ENCODE measurements at places on chromosomes 2 and 18.
A peak's percentile ranks its signal among the peaks of the same experiment; 100 is the strongest.

DNA sequence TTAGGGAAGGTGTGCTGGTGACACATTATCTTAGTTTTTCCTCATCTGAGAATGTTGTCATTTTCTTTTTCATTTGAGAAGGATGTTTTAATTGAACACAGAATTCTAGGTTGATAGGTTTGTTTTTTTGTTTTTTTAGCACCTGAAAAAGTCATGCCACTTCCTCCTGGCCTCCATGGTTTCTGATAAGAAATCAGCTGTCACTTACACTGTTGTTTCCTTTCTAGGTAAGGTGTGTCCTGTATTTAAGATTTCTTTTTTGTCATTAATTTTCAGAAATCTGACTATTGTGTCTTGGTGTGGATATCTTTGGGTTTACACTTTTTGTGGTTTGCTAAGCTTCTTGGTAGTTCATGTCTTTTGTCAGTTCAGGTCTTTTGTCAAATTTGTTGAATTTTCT lies 99.3 kb downstream of the ROCK1 start:
- DNase-seq: no peak

DNA sequence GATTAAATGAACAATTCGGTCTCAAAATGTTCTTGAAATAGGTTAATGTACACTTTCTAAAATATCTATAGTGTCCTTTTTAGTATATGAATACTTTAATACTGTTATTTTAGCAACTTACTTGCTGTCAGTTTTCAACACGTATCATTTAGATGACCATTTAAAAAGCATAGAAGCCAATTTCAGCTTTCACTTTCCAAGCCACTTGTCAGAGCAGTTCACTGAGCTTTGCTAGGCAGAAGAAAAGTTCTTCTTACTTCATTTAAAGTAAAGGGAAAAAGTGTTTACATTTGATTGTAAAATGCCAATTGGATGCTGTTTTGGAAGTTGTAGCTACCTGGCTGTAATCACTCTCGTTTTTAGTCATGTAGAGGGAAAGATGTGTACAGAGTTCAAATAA lies 126.0 kb downstream of the KCNH7 start:
- no peak for DNase-seq

DNA sequence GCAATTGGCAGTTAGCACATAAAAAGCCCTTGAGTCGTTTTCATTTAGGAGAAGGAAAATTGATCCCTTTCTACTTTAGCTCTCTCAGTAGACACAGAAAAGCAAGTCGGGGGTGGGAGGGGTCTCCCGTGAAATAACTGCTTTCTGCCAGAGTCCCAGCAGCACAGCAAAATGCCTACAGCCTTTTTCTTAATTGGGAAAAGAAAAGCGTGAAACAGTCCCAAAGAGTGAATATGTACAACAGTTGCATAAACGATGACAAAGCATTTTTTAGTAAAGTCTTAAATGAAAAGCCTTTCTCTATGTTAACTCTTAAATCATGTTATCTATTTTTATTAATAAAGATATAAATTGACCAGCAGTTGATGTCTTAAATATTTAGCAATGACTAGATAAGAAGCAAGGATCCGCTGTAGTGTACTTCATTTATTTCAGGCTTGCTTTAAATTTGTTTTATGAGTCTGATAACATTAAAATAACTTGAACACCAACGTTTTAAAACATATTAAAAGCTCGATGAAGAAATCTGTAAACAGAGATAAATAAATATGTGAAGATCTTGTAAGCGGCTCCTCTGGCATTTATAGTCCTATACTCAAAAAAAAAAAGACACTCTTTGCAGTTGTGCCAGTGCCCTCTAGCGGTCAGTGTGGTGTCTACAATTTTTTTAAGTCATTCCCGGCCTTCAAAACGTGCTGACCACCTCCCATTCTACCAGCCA lies 42.3 kb upstream of the ATIC start:
- peak; percentile 82 for DNase-seq

DNA sequence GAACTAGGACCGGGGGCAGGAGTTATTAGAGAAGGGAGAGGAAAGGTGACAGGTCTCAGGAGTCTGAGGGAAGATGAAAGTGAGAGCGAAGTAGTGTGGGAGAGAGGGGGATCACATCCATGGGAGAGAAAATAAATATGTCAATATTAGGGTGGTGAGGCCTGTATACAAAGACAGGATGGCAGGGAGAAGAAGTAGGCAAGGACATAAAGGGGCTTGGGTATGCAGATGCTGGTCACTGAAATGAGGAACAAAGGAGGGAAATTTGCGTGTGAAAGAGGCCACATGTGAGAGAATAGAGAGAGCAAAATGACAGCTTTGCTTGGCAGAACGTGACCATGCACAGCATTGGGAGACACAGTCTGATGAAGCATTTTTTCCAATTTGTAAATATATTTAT lies 13.6 kb downstream of the METAP1D start:
- no peak for DNase-seq

DNA sequence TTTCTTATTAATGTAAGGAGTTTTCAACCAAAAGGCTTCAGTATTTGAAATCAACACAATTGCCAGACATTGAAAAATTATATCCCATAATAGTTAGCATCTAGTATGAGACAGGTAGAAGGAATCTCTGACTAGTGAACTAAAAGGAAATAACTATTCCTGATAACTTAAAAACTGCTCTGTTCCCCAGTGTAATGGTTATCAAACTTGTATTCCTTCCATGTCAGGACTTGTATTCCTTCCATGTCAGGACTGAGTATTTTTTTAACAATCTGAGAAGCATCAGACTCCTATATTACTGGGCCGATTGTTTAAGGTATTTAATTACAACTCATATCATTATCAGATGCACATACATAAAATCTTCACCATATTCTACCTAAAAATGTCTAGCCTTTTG lies 238.5 kb downstream of the HNMT start:
- DNase-seq: no peak

GRCh38 chr2:12391116-12391515 lies 325.6 kb upstream of the TRIB2 start:
- no peak for DNase-seq
